ENCODE measurements at places on chromosomes 7 and 10.

GRCh38 chr7:36062154-36062815 lies 90.8 kb upstream of the EEPD1 start:
- no peak for DNase-seq

GRCh38 chr7:147593271-147594057 lies 997.1 kb upstream of the C7orf33 start:
- DNase-seq: no peak

DNA sequence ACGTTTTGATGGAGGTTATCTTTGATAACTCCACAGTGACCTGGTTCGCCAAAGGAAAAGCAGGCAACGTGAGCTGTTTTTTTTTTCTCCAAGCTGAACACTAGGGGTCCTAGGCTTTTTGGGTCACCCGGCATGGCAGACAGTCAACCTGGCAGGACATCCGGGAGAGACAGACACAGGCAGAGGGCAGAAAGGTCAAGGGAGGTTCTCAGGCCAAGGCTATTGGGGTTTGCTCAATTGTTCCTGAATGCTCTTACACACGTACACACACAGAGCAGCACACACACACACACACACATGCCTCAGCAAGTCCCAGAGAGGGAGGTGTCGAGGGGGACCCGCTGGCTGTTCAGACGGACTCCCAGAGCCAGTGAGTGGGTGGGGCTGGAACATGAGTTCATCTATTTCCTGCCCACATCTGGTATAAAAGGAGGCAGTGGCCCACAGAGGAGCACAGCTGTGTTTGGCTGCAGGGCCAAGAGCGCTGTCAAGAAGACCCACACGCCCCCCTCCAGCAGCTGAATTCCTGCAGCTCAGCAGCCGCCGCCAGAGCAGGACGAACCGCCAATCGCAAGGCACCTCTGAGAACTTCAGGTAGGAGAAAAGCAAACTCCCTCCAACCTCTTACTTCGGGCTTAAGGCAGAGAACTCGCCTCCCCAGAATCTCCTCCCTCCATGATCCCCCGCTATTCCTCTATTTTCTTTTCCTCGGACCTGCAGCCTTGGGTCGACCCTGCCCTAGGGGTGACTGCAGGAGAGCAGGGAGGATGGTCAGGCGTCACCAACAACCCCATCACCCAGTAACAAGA lies at the start of gene SERPINE1:
Gene SERPINE1, plus strand, starts transcription at position 454 of the 809 bp plus-strand sequence. CDS start 1,290 bp downstream, outside the sequence.
- DNase-seq: peak; percentile 59

- no peak for DNase-seq
Measured at GRCh38 chr10:10919976-10920375, 97.7 kb upstream of the CELF2 start.

- DNase-seq: no peak
Measured at GRCh38 chr7:63008366-63008765, 990.3 kb upstream of the ZNF722 start.

DNA sequence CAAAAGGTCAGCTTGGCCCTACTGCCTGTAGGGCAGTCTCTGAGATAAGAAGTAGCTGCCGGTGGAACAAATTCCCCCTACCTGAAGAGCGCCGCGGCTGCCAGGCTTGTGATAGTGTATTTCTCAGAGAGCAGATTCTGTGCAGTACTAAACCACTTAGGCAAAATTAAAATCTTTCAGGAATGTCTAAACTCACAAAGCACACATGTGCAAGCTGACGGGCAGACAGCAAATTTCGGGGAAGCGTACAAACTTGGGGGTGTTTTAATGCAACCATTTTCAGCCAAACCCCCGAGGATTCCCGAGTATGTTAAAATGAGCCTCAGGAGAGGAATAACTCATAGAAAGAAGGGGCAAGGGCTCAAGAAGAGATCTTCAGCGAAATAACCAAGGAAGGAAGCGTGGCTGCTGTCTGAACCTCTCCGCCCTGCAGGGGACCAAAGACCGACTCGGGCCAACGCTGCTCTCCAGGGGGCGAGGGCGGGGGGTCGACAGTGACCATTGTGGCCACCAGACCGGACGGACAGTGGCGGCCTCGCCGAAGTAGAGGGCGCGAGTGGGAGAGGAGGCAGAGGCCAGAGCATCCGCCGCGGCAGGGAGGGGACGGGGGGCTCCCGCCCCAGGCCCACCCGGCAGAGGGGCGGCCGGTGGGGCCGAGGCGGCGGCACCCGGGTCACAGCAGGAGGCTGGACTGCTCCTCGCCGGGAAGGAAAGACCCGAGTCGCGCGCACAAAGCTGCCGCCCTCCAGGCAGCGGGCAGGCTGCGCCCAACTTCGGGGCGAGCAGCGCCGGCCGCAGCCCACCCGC lies 819 bp downstream of the HYCC1 start:
- DNase-seq: no peak

DNA sequence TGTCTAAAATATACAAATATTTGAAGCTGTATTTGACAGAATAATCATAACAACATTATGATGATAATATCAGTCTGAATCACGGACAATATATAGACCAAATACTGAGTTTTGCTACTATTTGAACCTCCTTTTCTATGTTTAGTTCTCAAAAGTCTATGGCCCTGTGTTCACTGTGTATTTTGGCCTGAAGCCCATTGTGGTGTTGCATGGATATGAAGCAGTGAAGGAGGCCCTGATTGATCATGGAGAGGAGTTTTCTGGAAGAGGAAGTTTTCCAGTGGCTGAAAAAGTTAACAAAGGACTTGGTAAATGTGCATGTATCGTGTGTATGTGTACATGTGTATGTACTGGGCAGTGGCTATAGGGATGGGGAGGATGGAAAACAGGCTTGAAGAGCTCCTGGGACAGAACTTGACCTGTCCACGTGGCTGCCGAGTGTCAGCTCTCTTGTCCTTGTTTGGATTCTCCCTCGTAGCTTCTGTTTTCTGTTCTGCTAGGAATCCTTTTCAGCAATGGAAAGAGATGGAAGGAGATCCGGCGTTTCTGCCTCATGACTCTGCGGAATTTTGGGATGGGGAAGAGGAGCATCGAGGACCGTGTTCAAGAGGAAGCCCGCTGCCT lies 4.2 kb downstream of the CYP2C18 start:
- DNase-seq: no peak

GRCh38 chr10:17409170-17409733 lies 45.1 kb downstream of the ST8SIA6 start:
- DNase-seq: peak; percentile 55

DNA sequence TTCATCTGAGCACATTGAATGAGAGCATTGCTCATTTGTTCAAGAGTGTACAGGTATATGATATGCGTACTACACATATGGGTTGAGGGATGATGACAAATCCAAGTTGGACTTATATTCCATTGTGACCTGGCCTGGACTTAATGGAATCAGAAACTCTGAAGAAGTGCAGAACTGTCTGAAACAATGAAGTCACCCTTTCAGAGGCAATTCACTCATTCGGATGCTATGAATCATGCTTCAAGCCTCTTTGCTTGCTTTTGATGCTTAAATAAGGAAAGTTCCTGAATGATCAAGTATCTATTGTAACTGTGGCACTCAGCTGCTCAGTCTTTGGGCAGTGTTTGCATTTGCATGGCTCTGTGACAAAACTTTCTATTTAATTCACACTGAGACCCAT lies 93.4 kb downstream of the ZNF365 start:
- DNase-seq: no peak

DNA sequence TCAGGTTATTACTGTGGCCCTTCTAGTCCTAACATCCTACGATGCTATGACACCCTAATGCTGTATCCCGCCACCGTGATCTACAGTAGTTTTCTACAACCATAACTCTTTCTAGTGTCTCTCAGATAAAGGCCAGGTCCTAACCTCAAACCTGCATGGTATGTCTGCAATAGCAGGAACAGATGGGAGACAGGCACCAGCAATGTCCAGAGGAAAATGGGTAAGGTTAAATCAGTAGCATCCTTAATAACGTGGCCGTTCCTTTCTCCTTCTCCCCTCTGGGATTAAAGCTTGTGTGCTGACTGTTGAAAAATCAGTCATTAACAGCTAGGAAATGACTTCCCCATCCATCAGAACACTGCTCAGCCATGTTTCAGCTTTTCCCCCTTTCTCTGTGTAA lies 321.9 kb upstream of the NPVF start:
- no peak for DNase-seq

Data from CD4-positive, alpha-beta T cell treated with Interleukin-12 subunit alpha and Interleukin-12 subunit beta, for 1 hour (primary cell).